Activated gamma-delta T cell (primary cell): ENCODE measurements at places on chromosomes 1 and 21.

DNA sequence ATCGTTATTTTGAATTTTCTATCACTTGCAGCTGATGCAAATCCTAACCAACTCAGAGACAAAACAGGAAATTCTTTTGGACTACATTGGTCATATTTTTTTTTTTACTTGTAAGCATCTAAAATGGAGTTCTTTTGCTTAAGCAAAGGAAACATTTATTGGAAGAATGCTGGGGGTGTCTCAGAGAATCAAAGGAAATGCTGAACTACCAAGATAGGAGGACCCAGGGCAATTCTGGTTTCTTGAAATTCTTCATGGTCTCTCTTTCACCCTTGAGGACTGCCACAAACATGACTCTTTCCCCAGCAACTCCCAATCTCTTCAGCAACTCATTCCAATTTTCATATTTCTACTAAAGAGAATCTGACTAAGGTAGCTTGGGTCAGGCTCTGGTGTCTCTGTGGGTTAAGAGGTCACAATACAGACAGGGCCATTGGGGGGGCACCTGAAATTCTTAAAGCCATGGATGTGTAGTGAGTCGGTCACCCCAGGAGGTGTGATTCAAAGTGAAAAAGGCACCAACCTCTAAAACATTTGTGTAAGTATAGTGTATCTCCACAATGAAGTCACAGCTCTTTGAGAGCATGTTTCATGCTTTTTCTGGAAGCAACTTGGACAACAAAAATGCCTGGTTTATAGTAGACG lies 171.1 kb upstream of the FGGY start:
- DNase-seq = no peak

GRCh38 chr1:65429078-65429477 lies 8.6 kb downstream of the LEPR start:
- no peak for DNase-seq

GRCh38 chr1:106344494-106344893 lies 712.0 kb upstream of the PRMT6 start:
- DNase-seq = no peak

DNA sequence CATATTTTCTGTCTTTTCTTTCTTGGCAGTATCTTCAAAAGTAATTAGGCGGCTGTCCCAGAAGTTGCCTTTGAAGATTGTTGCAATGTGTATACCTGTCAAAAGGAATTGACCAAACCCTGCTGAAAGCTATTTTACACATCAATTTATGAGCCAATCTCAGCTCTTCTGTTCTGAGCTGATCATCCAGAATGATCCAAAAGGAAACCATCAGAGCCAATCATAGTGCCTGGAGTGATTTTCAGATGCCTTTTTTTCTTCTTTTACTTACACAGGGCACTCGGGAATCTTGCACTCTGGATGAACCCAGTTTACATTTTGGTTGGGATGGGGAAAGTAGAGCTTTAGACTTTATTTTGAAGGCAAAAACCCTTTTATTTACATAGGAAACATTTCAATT lies 21.8 kb upstream of the APOBEC4 start:
- no peak for DNase-seq

GRCh38 chr1:167460836-167461235 lies 57.5 kb downstream of the CD247 start:
- DNase-seq = no peak

DNA sequence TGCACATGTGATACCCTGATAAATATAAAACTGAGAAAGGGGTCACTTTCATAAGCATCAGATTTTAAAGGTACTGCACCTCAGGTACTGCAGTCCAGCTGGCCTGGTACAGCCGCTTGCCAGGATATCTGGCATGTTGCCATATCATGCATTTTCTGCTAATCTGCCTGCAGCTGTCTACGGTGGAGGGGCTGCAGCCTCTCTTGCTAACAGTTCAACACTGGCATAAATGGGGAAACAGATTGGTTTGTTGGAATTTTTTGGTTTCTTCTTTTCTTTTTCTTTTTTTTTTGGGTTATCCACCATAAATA lies 71.5 kb downstream of the MIS18A start:
- DNase-seq = no peak

DNA sequence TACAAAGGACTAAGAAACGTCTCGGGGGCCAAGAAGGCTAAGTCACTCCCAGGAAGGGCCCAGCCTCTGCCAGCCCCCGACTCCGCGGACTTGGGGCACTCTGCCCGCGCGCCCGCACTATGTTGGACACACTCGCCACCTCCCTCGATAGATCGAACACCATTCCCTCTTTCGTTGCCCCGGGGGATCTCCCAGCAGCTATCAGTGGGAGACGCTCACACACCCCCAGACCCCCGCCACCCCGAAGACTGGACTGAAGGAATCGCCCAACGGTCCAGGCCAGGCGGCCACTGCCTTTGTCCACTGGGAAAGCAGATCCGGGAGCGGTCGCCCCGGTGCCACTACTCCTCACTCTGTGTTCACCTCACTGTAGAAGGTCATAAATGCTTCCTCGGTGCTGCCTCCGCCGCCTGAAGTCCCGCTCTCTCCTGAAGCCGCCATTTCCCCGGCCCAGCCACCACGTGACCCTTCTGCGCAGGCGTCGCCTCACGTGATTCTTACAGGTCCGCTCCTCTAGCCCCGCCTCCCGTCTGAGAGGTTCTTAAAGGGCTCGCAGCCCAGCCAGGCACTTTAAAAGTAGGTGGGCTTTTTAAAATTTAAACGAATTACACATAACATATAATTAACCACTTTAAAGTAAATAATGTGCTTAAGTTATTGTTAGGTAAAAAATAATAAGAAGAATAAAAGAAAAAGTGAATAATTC lies at the start of gene DNAJC8:
DNAJC8 (minus strand) TSS at position 472 of the 706 bp plus-strand sequence; CDS start at position 441, 31 bp downstream.
- peak; percentile 83 for DNase-seq
